Substantia nigra (tissue), 51 donors: ENCODE measurements at places on chromosomes 5 and 9.

GRCh38 chr9:117541181-117541580, 126.3 kb upstream of the ASTN2 start:
- no peak for DNase-seq

DNA sequence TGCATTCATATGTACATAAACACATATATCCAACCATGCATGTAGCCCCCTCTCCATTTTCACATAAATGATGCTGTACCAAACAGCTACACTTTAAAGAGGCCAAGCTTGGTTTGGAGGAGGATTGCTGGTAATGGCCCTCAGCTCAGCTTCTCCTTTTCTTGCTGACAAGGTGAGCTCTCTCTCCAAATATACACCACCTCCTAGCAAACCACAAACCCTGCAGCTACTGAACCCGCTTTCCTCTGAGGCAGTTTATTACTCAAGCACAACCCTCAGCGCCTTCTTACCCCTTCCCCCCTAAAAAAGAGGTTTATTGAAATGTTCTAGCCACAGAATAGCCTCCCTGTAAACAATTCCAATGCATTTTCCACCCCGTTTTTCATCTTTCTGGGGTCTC, 54.0 kb downstream of the ALG2 start:
- no peak for DNase-seq

- DNase-seq = peak; percentile 57
Measured at GRCh38 chr5:74640954-74641734, 616 bp upstream of the ENC1 start.

DNA sequence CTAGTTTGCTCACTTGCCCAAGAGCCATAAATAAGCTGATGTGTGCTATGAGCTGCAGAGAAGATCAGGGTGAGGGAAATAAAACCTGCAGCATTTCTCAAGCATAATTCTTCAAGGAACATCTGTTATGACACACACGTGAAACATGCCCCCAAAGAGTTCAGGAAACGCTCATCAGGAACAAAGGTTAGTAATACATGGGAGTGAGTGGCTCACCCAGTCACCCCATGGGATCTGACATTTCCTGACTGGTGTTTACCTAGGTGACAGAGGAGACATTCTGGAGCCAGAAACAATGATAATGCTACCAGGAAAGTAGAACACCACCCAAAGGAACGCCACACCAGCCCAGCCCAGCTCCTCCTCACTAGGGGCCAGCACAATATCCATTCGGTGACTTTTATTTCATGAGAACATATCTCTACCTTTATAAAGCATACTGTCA, 66.0 kb downstream of the FRMD3 start:
- no peak for DNase-seq

GRCh38 chr5:170397059-170397458, 7.9 kb upstream of the KCNMB1 start:
- no peak for DNase-seq

GRCh38 chr5:67999391-67999790, 216.2 kb upstream of the PIK3R1 start:
- no peak for DNase-seq

GRCh38 chr5:39024884-39025283, 49.3 kb downstream of the RICTOR start:
- no peak for DNase-seq

DNA sequence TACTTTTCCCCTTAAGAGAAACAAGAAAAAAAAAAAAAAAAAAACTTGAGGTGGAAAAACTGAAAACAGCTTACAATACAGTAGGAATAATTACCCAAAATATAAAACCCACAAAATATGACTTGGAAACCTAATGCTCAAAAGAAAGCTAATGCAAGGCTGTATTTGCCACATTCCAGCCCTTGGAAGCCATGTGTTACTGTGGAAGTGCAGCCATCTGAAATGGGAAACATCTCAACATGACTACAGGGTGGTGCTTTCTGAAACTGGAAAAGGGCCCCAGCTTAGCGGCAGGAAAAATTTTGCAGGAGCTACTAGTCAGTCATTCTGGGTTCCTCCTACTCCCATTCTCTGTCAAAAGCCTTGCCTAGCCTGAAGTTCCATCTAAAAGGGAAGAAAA, 20.4 kb downstream of the CDK5RAP2 start:
- DNase-seq = no peak

- DNase-seq = no peak
Measured at GRCh38 chr9:89675058-89675742, 70.4 kb downstream of the GADD45G start.

DNA sequence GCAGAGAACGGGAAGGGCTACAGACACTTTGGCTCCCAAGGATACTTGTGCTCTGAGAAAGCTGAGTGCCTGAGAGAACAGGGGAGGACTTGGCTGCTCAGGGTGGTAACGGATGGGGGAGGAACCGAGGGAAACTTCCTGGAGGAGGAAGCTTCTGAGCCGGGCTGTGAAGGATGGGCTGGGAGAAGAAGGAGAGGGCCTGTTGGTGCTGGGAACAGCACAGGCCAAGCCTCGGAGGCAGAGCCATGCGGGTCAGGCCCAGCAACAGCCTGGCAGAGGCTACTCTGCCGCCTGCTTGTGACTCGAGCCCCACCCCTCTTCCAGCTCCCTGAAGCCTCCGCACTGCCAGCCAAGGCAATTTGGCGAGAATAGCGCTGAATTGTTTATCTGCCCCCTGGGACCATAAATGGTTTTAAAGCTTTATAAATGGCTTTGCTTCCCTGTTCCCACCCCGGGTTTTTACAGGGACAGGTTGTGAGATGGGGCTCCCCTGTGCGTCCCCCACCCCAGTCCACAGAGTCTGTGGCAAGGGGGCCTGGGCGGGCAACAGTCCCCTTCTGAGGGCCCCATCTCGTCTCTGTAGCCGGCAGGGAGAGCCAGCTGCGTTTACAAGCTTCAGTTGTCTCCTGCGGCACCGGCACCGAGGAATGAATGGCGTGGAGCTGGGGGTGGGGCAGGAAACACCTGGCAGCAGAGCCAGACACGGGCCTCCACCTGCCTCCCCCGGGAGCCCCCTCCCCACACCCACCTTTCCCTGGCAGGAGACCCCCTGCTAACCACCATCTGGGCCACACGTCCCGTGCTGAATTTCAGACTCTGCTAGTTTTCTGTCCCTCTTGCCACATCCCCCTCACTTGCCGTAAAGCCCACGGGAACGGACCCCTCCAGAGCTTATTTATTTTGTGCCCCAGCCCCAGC, 24.4 kb downstream of the FAM163B start:
- no peak for DNase-seq

DNA sequence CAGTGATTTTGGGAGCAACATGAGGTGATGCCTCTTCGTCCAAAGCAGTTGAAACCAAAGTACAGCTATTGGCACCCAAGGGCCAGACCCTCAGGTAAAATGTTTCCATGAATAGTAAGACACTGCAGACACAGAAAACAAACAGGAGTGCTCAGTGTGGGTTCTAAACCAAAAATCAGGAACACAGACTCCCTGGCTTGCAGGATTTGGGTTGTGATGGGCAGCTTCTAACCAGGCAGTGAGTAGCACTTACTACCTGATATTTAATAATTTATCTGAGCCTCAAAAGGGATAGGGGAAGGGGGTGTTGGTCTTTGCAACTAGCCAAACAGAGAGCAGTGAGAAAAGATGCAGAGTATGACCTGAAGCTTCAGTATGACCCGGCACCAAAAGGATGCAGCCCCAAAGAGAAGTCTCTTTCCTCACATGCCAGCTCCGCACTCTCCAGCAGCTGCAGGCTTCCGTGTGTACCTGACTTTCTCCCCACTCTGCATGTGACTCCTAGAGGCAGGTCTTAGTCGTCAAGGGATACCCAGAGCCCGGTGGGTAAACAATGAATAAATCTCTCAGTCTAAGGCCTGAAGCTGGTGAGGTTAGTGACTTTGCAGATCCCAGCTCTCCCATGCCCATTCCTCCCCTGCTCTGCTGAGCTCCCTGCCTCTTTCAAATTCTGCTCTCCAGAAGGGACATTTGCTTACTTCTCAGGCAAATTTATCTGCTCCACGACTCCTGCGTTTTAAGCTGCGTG, 105.4 kb upstream of the SPOCK1 start:
- DNase-seq = no peak

GRCh38 chr5:163706053-163706771, 200.8 kb downstream of the MAT2B start:
- no peak for DNase-seq

DNA sequence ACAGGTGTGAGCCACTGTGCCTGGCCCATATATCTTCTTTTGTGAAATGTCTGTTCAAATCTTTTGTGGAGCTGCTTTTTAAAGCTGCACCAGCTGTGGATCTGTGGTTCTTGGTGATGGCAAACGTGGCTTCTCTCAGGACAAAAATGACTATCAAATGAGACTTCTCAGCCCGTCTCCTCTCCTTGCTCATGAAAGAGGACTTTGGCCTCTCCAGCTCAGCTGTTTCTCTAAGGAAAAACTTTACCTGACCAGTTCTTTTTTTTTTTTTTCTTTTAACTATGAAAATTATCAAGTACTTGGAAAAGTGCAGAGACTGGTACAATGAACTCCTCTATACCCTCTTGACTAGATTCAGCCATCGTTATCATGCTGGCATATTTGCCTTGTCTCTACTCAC, 44.8 kb downstream of the RALGPS1 start:
- DNase-seq = no peak

- no peak for DNase-seq
Measured at GRCh38 chr5:169079697-169080096, 221.2 kb downstream of the SLIT3 start.

DNA sequence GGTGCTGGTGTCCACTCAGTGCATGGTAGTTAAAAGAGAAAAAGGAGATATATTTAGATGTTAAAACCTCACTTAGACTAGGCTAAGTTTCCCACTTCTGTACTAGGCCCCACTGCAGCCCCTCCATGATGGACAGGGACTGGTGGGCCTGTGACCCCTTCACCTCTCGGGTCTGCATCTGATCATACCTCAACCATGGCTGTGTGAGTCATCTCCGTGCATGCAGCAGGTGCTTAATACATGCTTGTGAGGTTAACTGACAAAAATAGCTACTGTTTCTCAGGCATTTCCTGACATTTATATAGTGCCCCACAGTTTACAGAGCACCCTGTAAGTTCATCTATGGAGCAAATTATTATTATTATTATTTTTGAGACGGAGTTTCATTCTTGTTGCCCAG, 8.4 kb upstream of the URM1 start:
- DNase-seq = no peak

GRCh38 chr5:78717674-78718584, 69.4 kb upstream of the LHFPL2 start:
- DNase-seq = no peak

- no peak for DNase-seq
Measured at GRCh38 chr5:73280821-73281746, 108.1 kb downstream of the TMEM174 start.

GRCh38 chr9:133461975-133462374, 2.2 kb downstream of the CACFD1 start:
- no peak for DNase-seq

DNA sequence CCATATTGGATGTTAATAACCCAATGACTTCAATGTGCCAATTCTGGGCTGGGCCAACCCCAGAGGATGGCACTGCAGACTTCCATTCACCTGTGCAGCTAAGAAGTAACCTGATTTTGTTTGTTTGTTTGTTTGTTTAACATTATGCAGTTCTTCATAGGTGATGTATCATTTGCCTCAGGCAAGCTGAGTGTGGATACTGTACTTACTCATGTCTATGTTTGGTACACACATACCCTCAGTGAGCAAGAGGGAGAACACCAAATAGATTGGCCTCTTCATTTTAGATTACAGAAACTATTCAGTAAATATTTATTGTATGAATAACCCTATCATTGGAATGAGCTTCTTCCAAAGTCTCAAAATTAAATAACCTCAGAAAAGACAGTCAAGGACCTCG, 180.2 kb upstream of the SMC2 start:
- no peak for DNase-seq

DNA sequence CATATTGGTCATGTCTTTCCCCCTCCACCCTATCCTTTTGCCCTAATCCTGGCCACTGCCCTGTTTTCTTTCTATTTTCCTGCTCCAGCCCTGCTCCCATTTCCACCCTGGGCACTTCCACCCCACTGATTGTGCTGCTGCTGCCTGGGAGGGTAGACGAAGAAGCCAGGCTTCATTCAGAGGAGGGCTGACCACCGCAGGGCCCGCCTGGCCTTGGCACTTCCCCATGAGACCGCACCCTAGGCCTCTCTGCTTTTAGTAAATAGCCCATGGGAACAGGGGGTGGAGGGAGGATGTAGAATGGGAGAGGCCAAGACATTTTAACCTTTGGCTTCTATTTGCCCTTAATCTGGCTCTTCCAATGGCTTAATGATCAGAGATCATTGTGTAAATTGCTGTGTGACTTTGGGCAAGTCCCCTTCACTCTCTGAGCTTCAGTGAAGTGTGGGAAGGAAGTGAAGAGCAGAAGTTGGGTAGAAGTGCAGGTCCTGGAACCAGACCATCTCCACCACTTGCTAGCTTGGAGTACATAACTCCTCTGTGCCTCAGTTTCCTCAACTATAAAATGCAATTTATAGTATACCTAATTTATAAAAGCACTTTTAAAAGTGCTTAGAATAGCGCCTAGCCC, 13.6 kb upstream of the GPX3 start:
- no peak for DNase-seq

GRCh38 chr5:172245046-172245445, 38.5 kb downstream of the UBTD2 start:
- DNase-seq = no peak

DNA sequence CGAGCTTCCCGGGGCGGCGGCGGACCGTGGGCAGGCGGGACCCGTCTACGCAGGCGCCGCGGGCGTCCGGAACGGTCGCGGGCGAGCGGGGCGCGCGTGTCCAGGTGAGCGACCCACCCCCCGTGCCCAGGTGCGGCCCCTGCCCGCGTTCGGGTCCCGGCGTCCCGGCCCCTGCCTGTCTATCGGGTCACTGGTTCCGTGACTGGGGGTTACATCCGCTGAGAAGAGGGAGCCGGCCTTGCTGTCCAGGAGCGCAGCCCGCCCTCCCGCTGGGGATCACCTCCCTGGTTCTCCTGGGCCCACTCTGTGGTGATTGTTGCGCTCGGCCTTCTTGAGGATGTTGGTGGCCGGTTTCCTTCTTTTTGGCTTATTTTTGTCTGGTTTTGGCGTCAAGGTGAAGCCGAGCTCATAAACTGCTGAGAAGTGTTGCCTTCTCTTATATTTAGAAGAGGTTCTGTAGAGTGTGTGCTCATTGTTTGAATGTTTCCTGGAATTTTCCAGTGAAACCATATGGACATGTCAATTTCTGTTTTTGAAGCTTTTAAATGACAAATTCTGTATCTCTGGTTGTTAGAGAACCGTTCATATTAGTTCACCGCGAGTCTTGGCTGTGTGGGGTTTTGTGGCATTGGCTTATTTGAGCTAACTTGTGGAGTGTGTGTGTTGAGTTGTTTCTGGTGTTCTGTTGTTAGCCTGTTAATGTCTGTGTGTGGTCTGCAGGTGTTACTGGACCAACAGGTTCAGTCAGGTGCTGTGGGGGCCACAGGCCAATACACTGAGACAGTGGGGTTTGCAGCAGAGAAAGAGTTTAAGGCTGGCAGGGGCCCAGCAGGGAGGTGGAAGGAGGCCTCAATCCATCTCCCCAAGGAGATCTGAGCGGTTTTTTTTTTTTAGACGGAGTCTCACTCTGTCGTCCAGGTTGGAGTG, 621 bp downstream of the CEP72 start:
- DNase-seq = no peak
